ENCODE measurements at places on chromosomes 12 and 14.

GRCh38 chr12:93593843-93594242, 21.4 kb downstream of the SOCS2 start:
- DNase-seq = no peak

DNA sequence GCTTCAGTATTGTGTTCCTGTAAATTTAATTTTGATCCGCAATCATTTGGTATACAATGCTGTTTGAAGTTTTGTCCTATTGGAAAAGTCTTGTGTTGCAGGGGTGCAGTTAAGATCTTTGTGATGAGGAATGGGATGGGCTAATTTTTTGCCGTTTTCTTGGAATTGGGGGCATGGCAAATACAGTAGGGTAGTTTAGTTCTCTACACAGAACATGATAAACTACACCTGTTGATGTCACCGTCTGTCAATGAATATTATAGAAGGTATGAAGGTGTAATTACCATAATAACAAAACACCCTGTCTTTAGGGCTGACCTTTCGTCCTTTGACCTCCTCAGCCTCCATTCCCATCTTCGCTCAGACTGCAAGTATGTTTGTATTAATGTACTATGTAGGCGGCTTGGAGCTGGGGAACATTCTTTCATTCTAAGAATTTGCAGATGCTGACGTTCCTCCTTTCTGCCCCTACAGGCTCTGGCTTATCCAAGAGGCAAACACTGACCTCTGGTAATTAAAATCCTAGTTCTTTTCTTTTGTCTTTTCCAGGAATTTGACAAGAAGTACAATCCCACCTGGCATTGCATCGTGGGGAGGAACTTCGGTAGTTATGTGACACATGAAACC, 1.7 kb downstream of the DYNLL1 start:
- DNase-seq = no peak

GRCh38 chr12:257521-258321, 4.9 kb downstream of the SLC6A13 start:
- no peak for DNase-seq

DNA sequence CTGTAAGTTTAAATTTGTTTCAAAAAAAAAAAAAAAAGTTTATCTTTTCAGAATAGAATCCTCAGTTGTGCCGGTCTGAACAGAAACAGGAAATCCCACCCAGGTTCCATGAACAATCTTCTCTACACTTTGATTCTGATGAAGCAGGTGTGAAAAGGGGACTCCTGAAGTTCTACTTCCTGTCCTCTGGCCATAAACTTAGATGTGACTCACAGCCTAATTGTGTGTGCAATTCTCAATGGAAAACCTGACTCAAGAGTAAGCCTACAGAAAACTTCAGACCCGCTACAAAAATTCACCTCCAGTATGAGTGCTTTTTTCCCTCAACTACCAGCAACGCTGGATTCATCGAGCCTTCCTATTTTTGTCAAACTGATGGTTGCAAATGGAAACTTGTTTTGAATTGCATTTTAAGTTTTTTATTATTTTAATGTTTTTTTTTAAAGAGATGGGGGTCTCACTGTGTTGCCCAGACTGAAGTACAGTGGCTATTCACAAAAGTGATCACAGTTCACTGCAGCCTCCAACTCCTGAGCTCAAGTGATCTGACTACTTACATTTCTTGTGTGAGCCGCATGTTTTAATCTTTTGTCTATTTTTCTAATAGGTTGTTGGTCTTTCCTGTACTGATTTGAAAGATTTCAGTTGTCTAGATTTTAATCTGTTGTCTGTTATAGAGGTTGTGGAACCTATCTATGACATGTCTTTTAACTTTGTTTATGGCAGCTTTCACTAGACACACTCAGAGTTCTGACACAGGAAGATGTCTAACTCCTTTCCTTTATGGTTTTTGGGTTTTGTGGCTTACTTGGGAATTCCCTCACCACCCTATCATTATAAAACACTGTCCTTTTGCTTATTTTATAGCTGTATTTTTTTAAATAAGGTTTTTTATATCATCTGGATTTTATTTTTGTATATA, 37.6 kb downstream of the ATG14 start:
- no peak for DNase-seq

GRCh38 chr12:43241986-43242385, 310.0 kb downstream of the ADAMTS20 start:
- DNase-seq = no peak

DNA sequence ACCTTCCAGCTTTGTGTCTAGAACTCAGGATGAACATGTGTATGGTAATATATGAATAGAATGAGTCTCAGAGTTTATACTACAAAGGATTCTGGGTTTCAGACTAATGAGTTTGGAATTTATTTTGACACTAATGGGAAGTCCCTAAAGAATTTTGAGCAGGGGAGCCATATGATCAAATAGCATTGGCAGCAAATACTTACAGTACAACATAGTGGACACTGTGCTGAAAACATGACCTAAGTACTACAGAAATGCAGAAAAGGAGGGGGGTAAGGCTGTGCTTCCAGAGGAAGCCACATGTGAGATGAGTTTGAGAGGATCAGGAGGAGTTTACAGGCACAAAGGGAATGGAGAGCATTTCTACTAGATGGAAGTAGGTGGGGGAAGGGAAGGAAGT, 225.8 kb downstream of the C12orf42 start:
- peak; percentile 68 for DNase-seq

GRCh38 chr14:29846339-29847055, 81.2 kb downstream of the PRKD1 start:
- DNase-seq = no peak

- no peak for DNase-seq
Observed at GRCh38 chr14:23252420-23253333, 14.9 kb downstream of the RNF212B start.

DNA sequence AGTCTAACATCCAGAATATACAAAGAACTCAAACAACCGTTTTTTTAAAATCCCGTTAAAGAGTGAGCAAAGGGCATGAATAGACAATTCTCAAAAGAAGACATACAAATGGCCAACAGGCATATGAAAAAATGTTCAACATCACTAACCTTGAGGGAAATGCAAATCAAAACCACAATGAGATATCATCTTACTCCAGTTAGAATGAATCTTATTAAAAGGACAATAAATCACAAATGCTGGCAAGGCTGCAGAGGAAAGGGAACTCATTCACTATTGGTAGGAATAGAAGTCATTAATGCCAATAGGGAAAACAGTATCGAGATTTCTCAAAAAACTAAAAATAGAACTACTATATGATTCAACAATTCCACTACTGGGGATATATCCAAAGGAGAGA, 520.1 kb downstream of the RMST start:
- no peak for DNase-seq

DNA sequence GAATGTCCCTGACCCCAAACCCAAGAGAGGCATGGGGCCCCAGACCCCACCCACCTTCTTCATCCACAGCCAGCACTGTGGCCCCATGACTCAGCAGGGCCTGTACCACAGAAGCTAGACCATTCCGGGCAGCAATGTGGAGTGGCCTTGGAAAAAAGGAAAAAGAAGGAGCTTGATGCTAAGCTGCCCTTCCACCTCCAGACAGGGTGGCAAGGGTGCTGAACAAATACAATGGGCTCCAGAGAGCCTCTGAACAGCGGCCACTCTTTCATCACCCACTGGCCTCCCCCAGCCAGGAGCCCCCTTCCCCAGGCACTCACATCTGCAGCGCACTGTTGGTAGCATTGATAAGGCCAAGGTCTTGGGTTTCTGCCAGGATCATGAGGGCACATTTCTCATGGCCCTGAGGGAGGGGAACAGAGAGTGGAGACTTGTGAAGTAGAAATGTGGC, 13.9 kb downstream of the SLC39A5 start:
- DNase-seq = no peak

DNA sequence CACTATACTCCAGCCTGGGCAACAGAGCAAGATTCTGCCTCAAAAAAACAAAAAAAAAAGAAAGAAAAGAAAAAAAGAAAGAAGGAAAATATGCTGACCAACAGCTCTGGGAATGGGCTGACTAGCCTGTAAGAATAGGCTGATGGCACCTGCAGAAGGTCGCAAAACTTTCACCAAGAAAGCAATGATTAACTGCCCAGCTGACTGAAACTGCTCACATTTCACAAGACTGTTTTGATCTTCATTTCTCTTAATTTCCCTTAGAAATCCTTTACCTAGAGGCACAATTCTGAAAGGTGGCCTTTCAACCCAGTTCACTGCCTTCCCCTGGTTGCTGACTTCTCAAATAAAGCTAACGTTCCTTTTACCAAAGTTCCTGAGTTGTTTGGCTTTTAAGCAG, 12.4 kb downstream of the BEST3 start:
- DNase-seq = no peak

DNA sequence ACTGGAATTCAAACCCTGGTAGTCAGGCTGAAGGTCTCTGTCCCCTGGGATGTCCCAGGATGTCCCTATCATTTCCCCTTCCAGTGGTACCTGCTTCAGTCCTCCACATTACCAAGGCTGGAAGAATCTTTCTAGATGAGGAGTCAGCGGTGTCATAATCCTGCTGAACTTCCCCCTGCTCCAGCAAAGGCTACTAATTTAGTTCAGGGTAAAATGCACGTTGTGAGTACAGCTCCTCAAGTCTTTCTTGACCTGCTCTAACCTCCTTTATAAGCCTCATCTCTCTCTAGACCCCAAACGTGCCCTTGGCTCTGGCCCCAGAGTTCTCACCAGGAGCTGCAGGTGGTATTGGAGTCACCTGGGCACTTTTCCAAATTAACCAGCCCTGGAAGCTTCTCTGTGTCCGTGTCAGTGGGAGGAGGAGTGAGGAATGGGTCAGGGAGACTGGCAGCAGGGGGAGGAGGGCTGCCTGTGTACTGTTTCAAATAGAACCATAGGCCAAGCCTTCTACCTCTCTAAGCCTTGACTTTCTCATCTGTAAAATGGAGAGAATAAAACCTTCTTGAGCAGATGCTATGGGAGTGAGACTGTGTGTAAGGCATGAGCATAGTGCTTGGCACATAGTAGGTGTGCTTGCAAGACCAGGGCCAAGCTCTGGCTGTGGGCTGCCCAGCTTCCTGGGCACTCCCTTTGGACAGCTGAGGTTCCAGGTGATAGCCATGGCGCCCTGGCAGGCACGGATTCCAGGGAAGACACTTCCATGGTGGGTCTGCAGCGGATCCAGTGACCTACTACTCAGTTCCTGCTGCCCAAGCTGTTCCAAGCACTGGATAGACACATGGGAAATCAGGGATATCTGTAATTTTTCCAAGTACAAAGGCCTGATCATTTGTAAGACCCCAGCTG, 24.5 kb downstream of the ASB2 start:
- DNase-seq = no peak

DNA sequence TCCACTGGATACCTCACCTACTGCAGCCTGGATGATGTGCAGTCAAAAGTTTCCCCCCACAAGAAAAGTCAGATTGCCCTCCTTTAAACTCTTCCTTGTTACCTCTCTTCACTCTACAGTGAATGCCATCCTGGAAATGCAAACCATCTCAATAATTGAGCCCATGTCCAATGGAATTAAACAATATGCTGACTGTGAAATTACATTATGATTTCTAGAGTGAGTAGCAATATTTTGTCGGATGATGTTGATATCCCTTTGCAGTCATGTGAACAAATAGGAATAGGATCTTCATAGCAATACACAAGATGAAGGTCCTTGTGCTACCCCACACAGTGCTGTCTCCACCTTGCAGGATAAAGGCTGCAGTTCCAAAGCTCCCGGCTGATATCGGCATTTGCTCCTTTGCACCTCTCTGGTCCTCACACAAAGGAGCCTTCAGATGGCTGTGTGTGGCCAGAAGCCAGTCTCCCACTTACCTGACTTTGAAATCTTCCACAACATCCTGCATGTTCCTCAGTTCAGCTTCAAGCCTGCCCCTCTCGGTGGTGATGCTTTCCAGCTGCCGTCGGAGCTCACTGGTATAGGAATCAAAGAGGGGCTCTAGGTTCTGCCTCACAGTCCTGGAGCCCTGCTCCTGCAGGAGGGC, 1.5 kb downstream of the KRT75 start:
- DNase-seq = no peak

GRCh38 chr14:29529418-29529817, 398.2 kb downstream of the PRKD1 start:
- DNase-seq = no peak

GRCh38 chr14:23056956-23057756, at the start of gene CDH24:
CDH24 (minus strand) TSS chr14:23057520; CDS start chr14:23055733, 1,787 bp downstream.
- DNase-seq = no peak

DNA sequence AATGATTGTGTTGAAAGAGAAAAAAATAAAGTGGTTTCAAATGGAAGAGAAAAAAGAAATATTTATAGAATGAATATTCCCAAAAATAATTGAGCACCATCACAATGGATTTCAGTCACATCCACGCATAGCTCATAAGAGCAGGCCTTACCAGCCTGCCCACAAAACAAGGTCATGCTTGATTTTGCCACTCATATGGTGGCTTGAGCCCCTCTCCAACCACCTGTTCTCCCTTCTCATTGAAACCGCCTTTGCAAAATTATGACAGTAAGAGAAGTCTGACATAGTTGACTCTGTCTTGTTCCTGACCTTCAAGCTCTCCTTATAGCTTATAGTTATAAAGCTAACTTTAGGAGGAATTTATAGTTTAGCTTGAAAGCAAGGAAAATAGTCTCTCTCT, 33.3 kb upstream of the NAP1L1 start:
- DNase-seq = no peak

- no peak for DNase-seq
Observed at GRCh38 chr14:63273717-63274655, 44.7 kb downstream of the GPHB5 start.

DNA sequence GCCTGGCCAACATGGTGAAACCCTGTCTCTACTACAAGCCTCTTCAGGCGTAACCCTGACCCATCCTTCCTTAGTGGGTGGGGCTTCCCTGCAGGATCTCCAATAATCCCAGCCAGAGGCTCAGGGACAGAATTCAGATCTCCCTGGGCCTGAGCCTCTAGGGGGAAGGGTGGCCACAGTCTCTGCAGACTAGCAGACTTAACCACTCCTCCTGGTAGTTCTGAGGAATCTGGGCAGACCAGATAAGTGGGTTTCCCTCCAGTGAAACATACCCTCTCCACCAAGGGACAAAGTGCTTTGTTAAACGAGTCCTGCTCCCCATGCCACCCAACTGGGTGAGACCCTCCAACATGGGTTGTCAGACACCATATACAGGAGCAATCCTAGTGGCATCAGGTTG, 36.6 kb upstream of the TRIM9 start:
- no peak for DNase-seq

DNA sequence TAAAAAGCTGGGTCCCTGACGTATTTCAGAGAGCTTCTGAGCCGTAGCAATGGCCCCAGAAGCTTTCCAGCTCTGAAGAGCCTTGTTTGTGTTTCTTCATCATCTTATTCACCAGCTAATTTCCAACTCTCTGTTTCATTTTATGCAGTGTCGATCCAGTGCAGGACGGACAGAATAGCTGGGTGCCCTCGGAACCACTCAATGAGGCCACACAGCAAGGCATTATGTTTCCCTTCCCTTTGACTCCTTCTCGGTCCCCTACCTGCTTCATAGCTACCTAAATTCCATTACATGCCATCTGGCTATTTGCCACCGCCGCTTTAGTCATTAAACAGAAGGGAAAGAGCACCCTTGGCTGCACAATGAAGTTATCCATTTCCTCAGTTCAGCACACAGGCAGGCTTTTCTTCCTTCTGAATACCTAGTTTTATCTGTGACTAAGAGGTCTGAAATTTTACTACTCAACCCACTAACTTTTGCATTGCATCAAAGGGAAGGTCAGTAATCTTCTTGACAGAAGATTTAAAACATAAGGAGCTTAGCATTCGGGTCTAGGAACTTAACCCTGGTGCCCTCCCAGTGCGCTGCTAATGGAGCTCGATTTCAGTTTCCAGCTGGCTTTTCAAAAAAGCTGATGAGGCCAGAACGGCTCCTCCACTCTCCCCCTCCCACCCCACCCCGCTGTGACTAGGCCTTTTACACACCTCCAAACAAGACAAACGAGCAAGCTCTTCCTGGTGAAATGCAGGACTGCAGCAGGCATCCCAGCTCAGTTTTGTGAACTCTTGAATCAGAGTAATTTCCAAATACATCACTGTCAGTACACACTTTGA, 176.8 kb downstream of the GXYLT1 start:
- DNase-seq = no peak
